Stimulated activated CD4-positive, alpha-beta T cell treated with anti-CD3 and anti-CD28 coated beads, Interleukin-1b, Interleukin-23, amount 100 ng/mL, for 1 hour (primary cell): ENCODE measurements at places on chromosomes 2 and 18.

- DNase-seq, result no peak
Observed at GRCh38 chr18:32624182-32624723, 148.6 kb downstream of the KLHL14 start.

DNA sequence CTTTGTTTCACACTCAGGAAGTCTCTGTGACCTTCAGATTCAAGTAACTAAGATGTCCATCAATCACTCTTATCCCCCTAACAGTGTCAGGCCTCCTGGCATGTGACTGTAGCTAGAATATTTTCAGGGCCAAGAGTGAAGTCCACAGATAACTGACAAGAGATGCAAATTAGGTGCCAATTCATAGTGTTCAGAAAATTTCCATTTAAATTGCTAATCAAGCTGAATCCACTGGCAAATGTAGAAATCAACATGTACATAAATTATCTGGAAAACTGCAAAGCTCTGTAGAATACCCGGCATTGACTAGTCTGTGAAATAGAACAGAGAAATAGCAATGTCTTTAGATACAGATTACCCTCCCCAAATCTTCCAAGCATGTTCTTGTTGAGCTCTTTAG is 38.6 kb upstream of the ARL4C start:
- DNase-seq, result no peak

DNA sequence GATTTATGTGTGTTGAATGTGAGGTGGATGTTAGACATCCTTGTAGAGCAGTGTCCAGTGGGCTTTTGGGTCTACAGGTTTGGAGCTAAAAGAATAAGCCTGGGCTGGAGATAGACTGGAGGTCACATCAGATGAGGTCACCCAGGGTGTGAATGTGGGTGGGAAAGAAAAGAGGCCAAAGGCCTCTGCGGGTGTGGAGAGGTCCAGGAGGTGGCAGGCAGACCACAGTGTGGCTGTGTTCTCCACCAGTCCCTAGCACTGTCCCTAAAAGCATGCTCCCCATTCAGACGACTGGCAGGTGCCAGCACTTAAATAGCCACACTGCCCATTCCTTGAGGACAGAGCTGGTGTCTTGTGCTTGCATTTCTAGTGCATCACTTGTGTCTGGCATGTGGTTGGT is 4.1 kb downstream of the ATG4B start:
- DNase-seq, result no peak

DNA sequence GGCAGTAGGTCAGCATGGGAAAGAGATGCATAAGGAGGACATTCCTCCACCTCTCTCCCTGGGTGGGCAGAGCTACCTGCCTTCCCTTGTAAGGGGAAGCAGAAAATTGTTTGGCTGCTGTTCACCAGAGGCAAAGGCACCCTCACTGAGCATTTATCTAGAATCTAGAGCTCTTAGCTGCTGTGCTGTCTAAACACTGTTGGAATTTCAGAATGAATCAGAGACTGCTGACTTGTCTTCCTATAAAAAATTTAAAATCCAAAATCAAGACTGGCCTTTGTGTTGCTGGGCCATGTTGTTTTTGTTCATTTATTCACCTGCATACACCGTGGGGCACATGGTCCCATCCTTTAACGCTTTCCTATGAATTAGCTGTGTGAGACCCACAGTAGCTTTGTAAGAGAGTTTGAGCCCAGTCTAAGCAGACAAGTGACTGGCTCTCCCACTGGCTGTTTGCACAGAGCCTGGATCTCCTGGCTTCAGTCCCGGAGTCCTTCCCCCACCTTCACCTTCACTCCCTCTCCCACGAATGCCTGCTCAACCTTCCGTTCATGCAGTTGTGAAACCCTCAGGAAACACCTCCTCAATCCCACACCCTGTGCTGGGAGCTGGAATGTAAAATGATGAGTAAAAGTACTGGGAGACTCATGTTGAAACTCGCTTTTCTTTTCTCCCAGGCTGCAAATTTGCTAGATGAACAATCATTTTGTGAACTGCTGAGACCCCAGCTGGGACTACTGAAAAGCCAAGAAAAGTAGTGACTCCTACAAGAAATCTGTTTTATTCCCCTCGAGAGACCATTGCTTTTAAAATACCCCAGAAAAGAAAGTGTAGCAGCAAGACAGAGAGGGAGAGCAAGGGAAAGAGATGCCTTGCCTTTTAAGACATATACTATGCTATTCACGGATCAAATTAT is 76.2 kb downstream of the FAM168B start:
- no peak for DNase-seq

DNA sequence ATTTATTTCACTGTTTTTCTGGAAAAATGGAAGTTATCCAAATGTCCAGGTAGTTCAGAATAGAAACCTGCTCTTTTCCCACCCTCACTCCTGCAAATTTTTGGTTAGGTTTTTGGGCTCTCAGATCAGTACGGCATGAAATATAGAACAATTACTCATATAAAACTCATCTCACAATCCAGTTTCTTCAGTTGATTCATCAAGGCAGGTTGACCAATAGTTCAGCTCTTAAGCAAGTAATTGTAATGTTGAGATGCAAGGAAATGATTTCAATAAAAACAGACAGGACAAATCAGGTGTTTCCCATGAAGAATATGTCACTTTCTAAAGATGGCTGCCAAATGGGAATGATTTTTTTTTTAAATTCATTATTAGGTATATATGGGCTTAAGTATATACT is 2.0 kb downstream of the RAB27B start:
- no peak for DNase-seq

DNA sequence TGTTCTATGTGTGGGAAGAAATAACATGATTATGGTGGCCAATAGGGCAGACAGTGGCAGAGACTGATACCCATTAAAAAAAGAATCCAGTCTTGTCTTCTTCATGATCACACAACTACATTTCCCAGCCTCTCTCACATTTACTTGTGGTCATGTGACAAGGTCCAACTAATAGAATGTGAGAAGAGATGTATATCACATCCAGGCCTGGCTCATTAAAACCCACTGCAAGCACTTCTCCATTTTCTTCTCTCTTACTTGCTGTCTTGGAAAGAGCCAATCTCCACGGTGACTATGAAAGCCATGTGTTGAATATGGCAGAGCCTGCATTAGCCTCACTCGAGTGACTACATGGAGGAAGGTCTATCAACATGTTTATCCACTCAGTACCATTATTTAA is 306.2 kb upstream of the ZEB2 start:
- no peak for DNase-seq
